ENCODE measurements at places on chromosomes 11 and 22.

GRCh38 chr11:3632070-3632660 lies 9.6 kb downstream of the ART5 start:
- no peak for DNase-seq

DNA sequence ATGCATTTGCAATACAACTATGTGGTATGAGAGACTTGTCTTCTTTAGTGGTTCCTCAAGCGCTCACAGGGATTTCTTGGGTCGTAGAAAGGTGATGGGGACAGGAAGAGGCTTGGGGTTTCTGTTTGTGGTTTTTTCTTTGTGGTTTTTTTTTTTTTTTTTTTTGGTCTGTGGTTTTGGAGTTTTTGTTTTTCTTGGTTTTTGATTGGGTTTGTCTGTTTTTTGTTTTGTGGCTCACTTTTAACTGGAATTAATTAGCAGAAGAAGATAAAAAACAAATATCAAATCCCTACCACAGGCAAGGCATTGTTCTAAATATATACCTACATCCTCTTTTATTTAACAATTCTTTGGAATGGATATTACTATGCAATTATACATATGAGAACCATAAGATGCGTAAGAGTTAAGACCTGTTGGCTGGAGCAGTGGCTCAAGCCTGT lies 5.5 kb downstream of the TTC28 start:
- DNase-seq = no peak

DNA sequence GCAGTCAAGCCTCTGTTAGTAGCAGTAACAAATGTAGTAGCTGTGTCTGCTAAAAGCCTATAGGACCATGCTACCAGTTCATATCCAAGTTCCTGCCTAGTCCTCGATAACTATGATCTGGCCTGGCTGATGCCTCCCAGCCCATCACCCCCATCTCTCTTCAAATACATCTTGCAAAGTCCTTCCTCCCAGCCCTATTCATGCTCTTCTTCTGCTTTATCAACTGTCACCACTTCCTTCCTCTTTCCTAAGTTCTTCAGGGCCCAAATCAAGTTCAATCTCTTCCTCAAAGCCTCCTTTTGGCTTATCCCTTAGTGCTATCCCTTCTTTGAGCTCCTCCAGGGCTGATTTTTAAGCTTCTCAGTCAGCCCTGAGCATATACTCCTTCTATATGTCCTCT lies 150.9 kb upstream of the THY1 start:
- DNase-seq = no peak

- DNase-seq = no peak
Measured at GRCh38 chr22:26558248-26558895, 31.6 kb downstream of the TPST2 start.

DNA sequence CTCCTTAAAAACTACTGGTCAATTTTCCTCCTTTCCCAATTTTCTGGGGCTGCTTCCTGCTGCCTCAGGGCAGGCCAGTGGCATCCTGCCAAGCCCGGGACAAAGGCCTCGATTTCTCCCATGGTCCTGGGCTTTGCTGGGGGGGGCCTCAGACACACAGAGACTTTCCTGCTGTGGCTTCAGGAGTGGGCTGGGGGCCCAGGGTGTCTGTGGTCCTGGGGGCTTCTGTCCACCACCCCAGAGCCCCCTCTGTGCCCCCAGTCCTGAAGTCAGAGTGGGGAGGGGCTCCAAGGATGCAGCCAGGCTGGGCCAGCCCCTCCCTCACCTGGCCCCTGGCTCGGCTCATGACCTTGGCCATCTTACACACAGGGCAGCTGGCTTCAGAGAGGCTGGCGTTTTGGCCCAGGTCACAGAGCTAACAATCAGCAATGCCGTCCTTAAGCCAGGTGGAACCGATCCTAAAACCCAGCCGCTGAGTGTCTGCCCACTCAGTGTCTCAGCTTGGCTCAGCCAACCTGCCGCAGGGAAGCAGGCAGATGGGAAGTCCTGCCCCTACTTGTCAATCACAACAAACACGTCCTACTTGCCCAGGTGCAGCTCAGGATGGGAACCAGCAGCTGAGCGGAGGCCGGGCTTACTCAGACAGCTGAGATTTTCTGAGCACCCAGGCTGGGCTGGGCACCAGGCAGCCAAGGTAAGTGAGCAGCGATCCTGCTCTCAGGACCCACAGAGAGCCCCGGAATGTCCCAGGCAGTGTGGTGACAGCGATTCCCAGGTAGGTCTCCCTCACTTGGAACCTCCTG lies 34.6 kb downstream of the OSBPL5 start:
- DNase-seq = no peak

GRCh38 chr11:1921574-1922141 lies 2.2 kb downstream of the TNNT3 start:
- DNase-seq = no peak

- DNase-seq = no peak
Measured at GRCh38 chr11:118910309-118911112, 15.2 kb downstream of the BCL9L start.
